ENCODE measurements at places on chromosomes 7 and 10. TPM values are rescaled to one million over a fixed set of nuclear protein-coding genes. Genes with fewer than 3 reads are reported as not detected.
A peak's percentile ranks its signal among the peaks of the same experiment; 100 is the strongest.

- no peak for DNase-seq
These were observed 182.1 kb downstream of the CHCHD3 start for GRCh38 chr7:132899833-132900232.

DNA sequence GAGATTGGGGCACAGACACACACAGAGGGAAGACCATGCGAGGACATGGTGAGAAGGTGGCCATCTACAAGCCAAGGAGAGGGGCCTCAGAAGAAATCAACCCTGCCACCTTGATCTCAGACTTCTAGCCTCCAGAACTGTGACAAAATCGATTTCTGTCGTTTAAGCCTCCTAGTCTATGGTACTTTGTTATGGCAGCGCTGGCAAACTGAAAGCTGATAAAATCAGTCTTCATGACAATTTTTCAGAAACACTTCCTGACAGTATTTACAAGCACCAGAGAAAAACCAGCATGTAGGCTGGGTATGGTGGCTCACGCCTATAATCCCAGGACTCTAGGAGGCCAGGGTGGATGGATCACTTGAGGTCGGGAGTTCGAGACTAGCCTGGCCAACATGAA lies 4.2 kb downstream of the PARP12 start:
- no peak for DNase-seq

- no peak for DNase-seq
These were observed 815 bp downstream of the NEUROG3 start for GRCh38 chr10:69572159-69573055.

- DNase-seq: no peak
These were observed 61.8 kb upstream of the DNAJB6 start for GRCh38 chr7:157274991-157275427.

DNA sequence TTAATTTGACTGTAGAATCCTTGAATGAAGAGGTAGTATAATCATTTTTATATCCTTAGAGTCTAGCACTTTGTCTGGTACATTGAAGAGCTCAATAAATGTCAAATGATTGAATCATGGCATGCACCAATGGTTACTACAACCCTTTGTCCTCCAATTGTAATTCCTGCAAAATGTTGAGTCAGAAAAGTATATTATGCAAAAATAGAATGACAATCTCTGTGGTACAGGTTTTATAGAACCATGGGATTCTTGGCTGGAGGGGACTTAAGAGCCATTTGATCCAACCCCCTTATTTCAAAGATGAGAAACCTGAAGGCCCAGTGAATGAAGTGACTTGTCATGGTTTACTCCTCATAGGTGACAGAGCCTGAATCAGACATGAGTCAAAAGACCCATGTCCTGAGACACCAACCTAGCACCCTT lies 30.9 kb upstream of the SMKR1 start:
- no peak for DNase-seq

DNA sequence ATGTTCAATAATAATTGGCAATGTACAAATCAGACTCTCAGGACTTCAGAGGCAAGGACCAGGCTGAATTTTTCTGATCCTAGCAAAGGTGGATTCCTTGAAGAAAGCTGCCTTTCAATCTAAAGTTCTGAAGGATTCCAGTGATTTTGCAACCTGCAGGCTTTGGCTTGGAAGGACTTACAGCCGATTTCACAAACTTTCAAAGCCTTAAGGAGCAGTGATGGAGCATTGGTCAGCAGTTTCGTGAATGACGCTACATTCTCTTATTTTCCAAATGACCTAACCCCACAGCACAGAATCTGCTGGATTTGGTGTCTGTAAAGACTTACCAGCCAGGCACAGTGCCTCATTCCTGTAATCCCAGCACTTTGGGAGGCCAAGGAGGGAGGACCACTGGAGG lies 167.5 kb downstream of the ARHGAP12 start:
- DNase-seq: no peak

DNA sequence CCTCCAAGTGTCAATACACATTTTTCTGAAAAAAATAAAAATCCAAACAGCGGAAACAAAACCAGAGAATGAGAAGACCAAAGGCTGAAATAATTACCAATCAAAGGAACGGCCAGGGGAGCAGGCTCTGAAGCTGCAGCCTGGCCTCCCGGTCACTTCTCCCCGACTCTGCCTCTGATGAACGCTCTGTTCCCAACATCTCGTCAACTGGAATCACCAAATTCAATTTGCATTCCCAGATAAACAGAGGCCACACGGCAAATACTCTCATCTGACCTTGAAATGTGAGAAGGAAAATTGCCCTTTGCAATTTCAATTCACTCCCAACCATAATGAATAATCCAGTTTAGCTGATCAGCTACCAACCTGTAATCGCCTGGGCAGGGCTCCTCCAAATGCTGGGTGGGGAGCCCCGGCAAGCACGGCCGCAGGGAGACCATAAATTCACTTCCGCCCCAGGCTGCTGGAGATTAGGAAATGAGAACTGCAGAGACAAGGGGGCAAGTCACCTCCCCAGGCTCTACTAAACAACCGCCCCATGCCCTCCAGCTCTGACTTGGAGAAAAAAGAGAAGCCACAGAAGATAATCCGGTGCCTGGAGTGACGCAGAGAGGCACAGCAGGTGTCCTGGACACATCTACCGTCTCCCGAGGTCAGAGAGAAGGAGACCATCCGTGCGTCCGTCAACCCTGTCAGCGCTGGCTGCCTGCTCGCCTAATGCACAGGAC lies 153.2 kb downstream of the MAD1L1 start:
- no peak for DNase-seq

GRCh38 chr10:68403701-68404100 lies 3.4 kb downstream of the RUFY2 start:
- no peak for DNase-seq

- DNase-seq: peak; percentile 94
These were observed 63.5 kb downstream of the GRK5 start for GRCh38 chr10:119270762-119271366.

DNA sequence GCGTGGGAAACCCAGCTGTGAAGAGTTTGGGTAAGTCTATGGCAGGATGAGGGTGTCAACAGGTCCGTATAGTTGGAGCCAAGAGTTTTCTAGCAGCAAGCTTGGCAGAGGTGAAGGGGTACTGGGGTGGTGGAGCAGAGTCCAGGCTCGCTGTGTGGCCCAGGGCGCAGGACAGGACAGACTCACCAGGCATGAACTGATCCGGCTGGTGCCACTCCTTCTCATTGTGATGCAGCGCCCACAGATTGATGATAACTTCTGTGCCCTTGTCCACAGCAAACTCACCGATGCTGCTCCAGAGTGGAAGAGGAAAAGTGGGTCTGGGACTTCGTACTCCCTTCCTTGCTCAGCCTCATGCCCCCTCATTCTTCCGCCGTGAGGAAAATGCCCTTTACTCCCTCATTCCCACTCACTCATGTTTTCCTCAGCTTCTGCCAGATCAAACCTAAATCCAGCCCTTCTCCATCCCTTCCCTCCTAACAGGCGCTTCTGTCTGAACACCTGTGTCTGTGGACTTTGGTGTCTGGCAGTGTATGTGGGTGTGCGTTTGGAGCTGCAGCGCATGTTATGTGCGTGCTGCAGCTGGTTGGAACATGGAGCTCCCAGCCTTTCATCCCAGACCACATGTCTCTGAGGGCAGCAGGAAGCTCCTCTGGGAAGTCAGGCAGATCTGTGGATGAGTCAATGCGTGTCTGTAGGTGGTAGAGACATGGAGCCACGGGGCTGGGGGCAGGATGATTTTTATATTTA lies 5.7 kb downstream of the CYP17A1 start:
- DNase-seq: no peak

- no peak for DNase-seq
These were observed 149.8 kb downstream of the LSMEM1 start for GRCh38 chr7:112630565-112630964.

DNA sequence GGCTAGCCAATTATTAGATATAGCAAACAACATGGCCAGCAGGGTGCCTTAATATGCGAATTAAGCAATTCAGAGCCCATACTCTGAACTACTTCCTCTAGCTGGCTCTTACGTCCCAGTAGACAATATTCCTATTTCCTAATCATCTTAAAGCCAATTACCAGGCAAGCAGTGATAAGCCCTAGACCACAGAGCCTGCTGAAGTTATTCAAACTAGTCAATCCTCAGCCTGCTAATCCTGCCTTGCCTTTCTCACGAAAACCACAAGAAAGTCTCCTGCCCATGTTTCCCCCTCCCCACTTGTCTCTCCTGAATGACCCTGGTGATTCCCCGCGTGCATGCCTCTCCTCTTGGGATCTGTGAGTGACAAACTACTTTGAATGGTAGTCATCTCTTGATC lies 86.8 kb upstream of the CACNA2D1 start:
- DNase-seq: no peak

- DNase-seq: peak; percentile 39
These were observed 134.4 kb upstream of the FAM3C start for GRCh38 chr7:121530227-121531174.

DNA sequence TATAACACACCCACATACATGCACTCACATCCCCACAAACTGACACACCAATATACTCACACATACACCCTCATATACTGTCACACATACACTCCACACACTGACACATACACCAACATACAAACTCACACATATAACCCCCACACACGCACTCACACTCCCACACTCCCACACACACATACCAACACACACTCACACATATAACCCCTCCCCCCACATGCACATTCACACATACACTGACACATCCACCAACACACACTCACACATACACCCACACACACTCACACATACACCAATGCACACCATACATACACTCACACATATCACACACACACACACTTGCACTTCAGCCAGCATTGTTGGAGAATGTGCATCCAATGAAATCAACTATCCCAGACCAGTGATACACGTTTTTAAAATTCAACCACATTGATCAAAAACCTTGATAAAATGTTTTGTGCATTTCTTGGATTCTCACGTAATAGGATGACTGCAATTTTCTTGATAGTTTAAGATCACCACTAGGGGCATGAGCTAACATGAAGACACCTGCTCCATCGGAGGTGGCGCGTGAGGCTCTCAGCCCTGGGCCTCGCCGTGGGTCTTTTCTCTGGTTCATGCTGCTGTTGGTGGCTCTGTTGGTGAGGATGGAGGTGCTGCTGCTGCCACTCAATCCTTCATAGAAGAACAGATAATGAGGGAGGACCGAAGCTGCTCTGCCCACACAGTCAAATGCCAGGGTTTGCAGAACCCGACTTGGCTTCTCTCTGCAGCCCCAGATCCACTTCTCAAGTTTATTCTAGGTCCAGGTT lies 32.1 kb upstream of the CHST15 start:
- DNase-seq: no peak

Gene HOXA2
- total RNA-seq: 0.39 TPM

Gene LBX1
- total RNA-seq: not detected

Gene PPP1R17
- not detected for total RNA-seq

Gene GATA3
- 181 TPM for total RNA-seq

Gene GSTO2
- total RNA-seq: 22.0 TPM

All from lower leg skin (tissue), 4 donors.